Stimulated activated CD4-positive, alpha-beta T cell treated with anti-CD3 and anti-CD28 coated beads, Interleukin-15, amount 100 ng/mL, for 48 hours (primary cell): ENCODE measurements at places on chromosomes 3 and 15.

DNA sequence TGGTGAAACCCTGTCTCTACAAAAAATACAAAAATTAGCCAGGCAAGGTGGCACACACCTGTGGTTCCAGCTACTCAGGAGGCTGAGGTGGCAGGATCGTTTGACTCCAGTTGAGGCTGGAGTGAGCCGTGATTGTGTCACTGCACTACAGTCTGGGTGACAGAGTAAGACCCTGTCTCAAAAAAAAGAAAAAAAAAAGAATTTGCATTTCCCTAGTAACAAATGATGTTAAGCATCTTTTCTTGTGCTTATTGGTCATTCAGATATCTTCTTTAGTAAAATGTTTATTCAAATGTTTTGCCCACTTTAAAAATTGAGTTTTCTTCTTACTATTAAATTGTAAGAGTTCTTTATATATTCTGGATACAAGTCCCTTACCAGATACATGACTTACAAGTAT lies 48.7 kb downstream of the NFKBIZ start:
- no peak for DNase-seq

GRCh38 chr3:192122832-192123594 lies 604.3 kb downstream of the FGF12 start:
- no peak for DNase-seq

GRCh38 chr3:134807189-134807588 lies 12.1 kb downstream of the EPHB1 start:
- DNase-seq, result no peak

DNA sequence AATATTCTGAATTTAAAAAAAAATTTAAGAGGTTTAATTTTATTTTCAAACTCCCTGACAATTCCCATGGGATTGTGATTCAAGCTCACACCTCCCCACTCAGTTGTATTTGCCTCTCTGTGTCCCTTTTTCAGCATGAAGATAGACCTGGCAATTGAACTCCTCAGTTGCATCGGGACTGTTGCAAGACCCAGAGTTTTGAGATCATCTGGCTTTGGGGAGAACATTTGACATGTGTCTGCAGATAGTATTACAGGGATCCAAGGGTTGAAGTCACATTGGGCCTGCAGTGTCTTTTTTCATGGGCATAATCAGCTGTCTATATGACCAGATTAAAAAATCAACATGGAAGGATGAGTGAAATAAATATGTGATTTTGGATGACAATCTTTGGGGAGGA lies 91.1 kb upstream of the EOMES start:
- no peak for DNase-seq
